ENCODE measurements at places on chromosomes 12 and 14. TPM values are rescaled to one million over a fixed set of nuclear protein-coding genes. Genes with fewer than 3 reads are reported as not detected.

The APOF gene
- total RNA-seq: not detected

The GALNT4 gene
- total RNA-seq: 15.4 TPM

The SLC24A4 gene
- total RNA-seq: not detected

The CLEC1B gene
- not detected for total RNA-seq

The NDRG2 gene
- 5.6 TPM for total RNA-seq

All from T-helper 2 cell treated with Interferon-gamma antibody and Interleukin-4, amounts not matched to agents 100 ng/mL and 5 ng/mL, for 36 hours (primary cell).